ENCODE measurements at places on chromosomes 7 and 10. TPM values are rescaled to one million over a fixed set of nuclear protein-coding genes. Genes with fewer than 3 reads are reported as not detected.
A peak's percentile ranks its signal among the peaks of the same experiment; 100 is the strongest.

Gene COBL
- total RNA-seq: not detected

Gene ATP5MK
- total RNA-seq: 291 TPM

Gene ADO
- 23.3 TPM for total RNA-seq

Gene OR2F1
- total RNA-seq: not detected

Gene AKR1C2
- total RNA-seq: not detected

Gene SPAM1
- total RNA-seq: not detected

- DNase-seq: no peak
- H3K27me3 ChIP-seq: peaks cover 86% of the 10 kb centered on the region
- peaks cover 3% of the 10 kb centered on the region for H3K36me3 ChIP-seq
- peak overlapping the region; percentile 61 for H3K27ac ChIP-seq
Observed at GRCh38 chr10:117541405-117541908, 1.1 kb upstream of the EMX2 start.

DNA sequence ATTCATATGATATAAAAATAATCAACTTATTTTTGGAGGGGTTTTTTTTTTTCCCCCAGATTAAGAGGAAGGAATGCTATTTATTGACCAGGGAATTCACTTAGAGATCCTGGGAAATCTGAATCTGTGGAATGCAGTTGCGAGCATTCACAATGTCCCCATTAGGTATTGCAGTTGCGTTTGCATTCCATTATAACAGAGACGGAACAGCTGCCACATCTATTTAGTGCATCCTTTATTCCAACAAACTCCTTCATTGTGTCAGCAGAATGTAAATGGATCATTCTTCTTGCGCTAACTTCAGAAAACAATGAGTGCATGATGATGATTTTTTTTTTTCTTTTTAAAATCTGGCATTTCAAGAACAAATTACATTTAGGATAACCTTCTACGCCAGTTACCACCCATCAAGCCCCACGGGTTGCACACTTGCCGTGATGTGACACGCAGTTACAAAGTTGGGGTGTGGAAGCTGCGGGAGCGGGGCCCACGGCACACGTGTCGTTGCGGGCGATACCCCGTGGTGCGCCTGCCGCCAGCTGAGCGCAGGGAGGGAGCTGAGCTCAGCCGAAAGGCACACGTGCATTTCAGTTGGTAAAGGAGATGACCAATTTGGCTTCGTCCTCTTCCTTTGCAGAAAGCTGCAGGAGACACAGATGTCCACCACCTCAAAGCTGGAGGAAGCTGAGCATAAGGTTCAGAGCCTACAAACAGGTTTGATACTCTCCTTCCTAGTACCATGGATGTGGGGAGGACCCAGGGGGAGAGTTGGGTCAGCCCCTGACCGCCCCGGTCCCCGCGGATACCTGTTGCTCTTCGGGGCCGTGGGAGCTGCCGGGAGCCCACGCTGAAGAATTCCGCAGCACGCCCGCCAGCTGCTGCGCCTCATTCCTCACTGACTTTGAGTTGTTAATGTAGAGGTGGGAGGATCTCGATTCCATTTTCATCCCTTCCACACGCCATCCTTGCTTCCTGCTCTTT is 175.3 kb upstream of the SH2B2 start:
- no peak for DNase-seq
- H3K36me3 ChIP-seq: peaks cover 3% of the 10 kb centered on the region
- H3K4me1 ChIP-seq: no peaks in the 10 kb centered on the region
- no peak overlapping the region for H3K27ac ChIP-seq
- no peaks in the 10 kb centered on the region for H3K27me3 ChIP-seq
- H3K4me3 ChIP-seq: no peak overlapping the region

DNA sequence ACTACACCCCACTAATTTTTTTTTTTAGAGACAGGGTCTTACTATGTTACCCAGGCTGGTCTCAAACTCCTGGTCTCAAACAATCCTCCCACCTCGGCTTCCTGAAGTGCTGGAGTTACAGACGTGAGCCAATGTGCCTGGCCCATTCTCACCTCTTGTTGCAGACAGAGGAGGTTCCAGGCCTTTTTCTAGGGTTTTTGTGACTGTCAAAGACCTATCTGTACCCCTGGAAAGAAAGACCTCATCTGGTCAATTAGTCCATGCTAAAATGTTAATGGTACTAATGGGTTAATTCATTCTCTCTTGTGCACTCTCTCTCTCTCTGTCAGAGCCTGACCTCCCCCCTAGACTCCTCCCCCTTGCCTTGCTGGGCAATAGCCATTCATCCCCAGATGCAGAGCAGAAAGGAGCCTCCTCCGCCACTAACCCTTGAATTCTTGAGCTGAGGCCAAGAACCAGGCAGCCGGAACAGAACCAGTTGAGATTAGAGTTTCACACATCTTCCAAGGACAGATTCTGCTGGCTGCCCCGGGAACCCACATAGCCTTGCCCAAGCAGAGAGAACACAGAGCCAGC is 209.7 kb downstream of the SKIDA1 start:
- peaks cover 2% of the 10 kb centered on the region for H3K27me3 ChIP-seq
- no peaks in the 10 kb centered on the region for H3K36me3 ChIP-seq
- no peaks in the 10 kb centered on the region for H3K4me1 ChIP-seq
- H3K4me3 ChIP-seq: no peak overlapping the region
- no peak for DNase-seq

GRCh38 chr10:24128066-24128730 is 80.7 kb upstream of the KIAA1217 start:
- no peaks in the 10 kb centered on the region for H3K4me1 ChIP-seq
- H3K4me3 ChIP-seq: no peak overlapping the region
- no peaks in the 10 kb centered on the region for H3K36me3 ChIP-seq
- H3K27me3 ChIP-seq: no peaks in the 10 kb centered on the region

GRCh38 chr7:78333530-78334425 is 535.2 kb downstream of the PHTF2 start:
- no peaks in the 10 kb centered on the region for H3K36me3 ChIP-seq
- no peak for DNase-seq
- H3K27me3 ChIP-seq: no peaks in the 10 kb centered on the region
- H3K4me1 ChIP-seq: no peaks in the 10 kb centered on the region
- H3K27ac ChIP-seq: no peak overlapping the region

GRCh38 chr7:30185496-30185895 is 50.7 kb downstream of the MTURN start:
- no peak for DNase-seq
- H3K27me3 ChIP-seq: peaks cover 2% of the 10 kb centered on the region
- no peak overlapping the region for H3K4me3 ChIP-seq
- H3K36me3 ChIP-seq: peaks cover 1% of the 10 kb centered on the region
- no peak overlapping the region for H3K27ac ChIP-seq

DNA sequence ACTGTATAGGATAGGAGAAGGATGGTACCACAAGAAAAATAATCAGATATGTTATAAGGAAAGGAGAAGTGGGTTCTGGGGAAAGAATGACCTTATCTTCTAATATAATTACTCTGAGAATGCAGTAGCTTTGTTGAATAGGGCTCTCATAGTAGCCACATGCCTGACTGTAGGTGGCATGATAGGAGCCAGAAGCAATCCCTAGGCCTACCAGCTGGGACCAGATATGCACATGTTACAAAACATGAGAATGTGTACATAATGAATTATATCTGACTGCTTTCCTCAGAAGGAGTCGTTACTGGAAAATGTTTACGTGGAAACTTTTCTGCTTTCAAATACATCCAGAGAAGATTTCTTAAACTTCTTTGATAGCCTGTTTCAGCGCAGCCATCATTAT is 53.2 kb upstream of the FAM3C start:
- no peaks in the 10 kb centered on the region for H3K36me3 ChIP-seq
- H3K4me1 ChIP-seq: no peaks in the 10 kb centered on the region
- DNase-seq: no peak
- H3K4me3 ChIP-seq: no peak overlapping the region
- no peak overlapping the region for H3K27ac ChIP-seq

GRCh38 chr7:8353991-8354390 is 79.4 kb upstream of the NXPH1 start:
- H3K27ac ChIP-seq: no peak overlapping the region
- H3K4me1 ChIP-seq: no peaks in the 10 kb centered on the region
- H3K27me3 ChIP-seq: no peaks in the 10 kb centered on the region
- no peak for DNase-seq
- no peak overlapping the region for H3K4me3 ChIP-seq

DNA sequence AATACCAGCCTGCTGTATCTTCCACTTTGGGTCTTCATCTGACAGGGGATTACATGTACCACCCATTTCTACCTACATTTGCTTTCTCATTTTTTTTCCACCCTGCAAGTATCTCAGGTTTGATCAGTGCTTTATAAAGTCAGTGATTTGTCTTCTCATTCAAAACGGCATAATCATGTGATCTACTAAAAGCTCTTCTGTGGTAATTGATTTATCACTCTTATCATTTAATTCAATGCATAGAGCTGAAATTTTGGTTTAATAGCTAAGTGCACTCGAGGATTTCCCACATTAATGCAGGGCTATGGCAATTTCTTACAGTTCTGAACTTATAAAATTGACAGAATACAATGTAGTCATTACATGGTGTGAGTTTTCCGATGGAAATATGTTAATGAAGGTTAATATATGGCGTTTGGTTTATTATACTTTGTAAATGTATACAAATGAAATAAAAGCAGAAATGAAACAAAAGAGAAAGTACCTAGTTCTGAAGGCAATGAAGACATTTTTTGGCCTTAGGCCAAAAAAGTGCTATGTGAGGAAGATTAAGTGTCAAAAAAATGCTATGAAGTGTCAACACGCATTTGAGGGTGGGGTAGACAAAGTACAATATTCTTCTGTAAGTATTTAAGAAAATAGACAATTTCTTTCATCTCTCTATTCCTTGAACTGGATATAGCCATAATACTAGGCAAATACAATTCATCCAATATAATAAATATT is 457.3 kb downstream of the ETV1 start:
- no peak for DNase-seq
- H3K27ac ChIP-seq: no peak overlapping the region
- no peaks in the 10 kb centered on the region for H3K27me3 ChIP-seq
- no peak overlapping the region for H3K4me3 ChIP-seq
- H3K36me3 ChIP-seq: no peaks in the 10 kb centered on the region

GRCh38 chr7:3043544-3044371 is at the start of gene CARD11:
Gene CARD11, minus strand, starts transcription at chr7:3043867. Its CDS starts 85,361 bp downstream, at chr7:2958506.
- H3K4me1 ChIP-seq: peaks cover 37% of the 10 kb centered on the region
- H3K27me3 ChIP-seq: no peaks in the 10 kb centered on the region
- peak within 1 kb of the TSS; percentile 98 for H3K27ac ChIP-seq

DNA sequence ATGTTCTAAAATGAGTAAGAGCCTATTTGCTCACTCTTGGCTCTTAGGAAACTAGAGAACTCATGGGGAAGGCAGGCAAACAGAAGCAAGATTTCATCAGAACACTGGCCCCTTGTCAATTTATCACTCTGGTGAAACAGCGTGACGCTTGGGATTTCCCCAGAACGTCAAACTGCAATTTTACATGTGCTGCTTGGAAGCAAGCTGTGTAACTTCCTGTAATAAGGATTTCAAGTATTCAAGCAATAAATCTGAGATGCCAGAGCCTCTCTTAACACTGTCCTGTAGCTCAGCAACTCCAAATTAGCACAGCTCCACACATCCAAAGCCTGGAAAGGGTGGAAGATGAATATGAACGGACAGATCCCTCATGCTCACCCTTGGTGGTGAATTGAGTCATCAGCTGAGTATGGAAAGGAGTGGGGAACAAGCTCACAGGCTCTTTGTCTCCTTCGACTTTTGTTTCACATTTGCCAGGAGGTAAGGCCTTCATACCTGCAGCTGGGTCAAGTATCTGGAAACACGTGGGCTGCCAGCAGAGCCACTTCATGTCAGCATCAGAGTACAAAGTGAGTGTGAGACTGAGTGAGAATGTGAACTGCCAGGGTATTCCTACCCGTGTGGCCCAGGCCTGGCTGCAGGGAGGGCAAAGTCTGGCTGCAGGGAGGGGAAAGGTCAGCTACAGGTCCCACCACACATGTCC is 140.4 kb upstream of the NAMPT start:
- H3K4me1 ChIP-seq: peaks cover 12% of the 10 kb centered on the region
- peak overlapping the region; percentile 6 for H3K4me3 ChIP-seq
- no peak for DNase-seq
- H3K27ac ChIP-seq: peak overlapping the region; percentile 2
- no peaks in the 10 kb centered on the region for H3K27me3 ChIP-seq

GRCh38 chr7:27062946-27063345 is 32.9 kb downstream of the HOXA1 start:
- peaks cover 11% of the 10 kb centered on the region for H3K27me3 ChIP-seq
- H3K36me3 ChIP-seq: no peaks in the 10 kb centered on the region
- no peak for DNase-seq

GRCh38 chr10:17506390-17506789 is 52.0 kb upstream of the ST8SIA6 start:
- peak overlapping the region; percentile 45 for H3K4me3 ChIP-seq
- H3K36me3 ChIP-seq: peaks cover 2% of the 10 kb centered on the region
- no peaks in the 10 kb centered on the region for H3K27me3 ChIP-seq
- peak overlapping the region; percentile 44 for H3K27ac ChIP-seq
- H3K4me1 ChIP-seq: peaks cover 16% of the 10 kb centered on the region

DNA sequence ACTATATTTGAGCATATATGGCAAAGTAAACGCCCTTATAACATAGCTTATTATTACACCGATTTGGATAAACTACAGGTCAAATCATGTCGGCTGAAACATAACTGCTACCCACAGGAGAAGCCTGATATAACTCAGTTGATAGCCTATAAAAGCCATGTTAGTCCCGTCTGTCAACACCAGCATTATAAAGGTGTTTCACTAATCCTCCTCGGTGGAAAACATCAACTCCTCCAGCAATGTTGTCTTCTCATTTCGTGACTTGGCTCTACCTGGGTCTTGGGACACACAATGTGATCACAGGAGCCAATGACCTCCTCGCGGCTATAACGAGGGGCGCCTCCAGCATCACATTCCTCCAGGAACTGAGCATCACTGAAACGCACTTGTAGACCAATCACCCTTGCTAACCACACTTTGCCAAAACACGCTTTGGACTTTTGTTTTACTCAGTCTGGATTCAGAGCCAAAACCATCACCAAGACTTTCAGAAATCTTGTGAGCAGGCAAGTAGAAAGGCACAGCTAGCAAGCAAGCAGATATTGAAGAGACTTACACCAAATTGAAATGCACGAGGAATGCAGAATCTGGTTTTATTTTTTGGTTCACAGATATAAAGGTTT is 269.7 kb upstream of the NFE2L3 start:
- peaks cover 6% of the 10 kb centered on the region for H3K4me1 ChIP-seq
- no peak overlapping the region for H3K4me3 ChIP-seq
- no peak for DNase-seq
- no peak overlapping the region for H3K27ac ChIP-seq
- H3K36me3 ChIP-seq: no peaks in the 10 kb centered on the region
- H3K27me3 ChIP-seq: peaks cover 35% of the 10 kb centered on the region

DNA sequence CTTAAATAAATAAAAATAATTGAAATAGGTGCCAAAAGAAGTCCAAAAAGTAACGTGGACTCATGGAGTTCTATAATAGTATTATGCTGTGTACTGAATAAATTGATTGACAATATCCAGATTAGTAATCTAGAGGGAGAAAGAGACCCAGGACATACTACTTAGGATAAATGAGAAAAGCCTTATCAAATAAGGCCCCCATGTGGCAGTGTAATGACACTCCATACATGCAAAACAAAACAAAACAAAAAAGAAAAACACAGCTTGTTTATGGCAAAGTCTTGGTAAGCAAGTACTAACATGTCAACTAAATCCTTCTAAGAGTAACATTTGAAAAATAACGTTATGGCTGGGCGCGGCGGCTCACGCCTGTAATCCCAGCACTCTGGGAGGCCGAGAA is 3.6 kb upstream of the RUNDC3B start:
- no peak overlapping the region for H3K27ac ChIP-seq
- peaks cover 24% of the 10 kb centered on the region for H3K27me3 ChIP-seq
- no peak overlapping the region for H3K4me3 ChIP-seq
- no peak for DNase-seq

GRCh38 chr7:136900005-136900404 is 31.6 kb downstream of the CHRM2 start:
- H3K36me3 ChIP-seq: no peaks in the 10 kb centered on the region
- no peak overlapping the region for H3K27ac ChIP-seq
- H3K4me3 ChIP-seq: no peak overlapping the region

Data from activated naive CD8-positive, alpha-beta T cell treated with anti-CD3 and anti-CD28 coated beads, Interleukin-2, amount 10 ng/mL, durations not matched to agents 7 days and 5 days (primary cell).